ENCODE measurements at places on chromosomes 5 and 9.
A peak's percentile ranks its signal among the peaks of the same experiment; 100 is the strongest.

DNA sequence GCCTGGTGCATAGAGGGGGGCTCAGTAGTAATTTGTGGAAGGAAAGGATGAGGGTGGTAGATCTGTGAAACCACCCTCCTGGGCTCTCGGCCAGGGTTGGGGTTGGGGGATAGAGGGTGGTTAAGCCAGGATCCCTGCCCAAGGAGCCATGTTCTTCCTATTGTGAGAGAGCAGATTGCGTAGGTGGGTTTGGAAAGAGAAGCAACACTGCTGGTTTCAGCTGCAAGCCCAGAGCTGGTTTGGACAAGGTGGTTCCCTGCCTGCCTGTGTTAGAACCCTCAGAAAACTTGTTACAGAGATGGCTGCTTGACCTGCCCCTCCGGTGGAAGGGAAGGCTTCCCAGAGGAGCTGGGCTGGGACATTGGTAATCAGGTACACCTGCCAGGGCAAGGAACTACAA lies 131.2 kb upstream of the HAND1 start:
- no peak for DNase-seq

DNA sequence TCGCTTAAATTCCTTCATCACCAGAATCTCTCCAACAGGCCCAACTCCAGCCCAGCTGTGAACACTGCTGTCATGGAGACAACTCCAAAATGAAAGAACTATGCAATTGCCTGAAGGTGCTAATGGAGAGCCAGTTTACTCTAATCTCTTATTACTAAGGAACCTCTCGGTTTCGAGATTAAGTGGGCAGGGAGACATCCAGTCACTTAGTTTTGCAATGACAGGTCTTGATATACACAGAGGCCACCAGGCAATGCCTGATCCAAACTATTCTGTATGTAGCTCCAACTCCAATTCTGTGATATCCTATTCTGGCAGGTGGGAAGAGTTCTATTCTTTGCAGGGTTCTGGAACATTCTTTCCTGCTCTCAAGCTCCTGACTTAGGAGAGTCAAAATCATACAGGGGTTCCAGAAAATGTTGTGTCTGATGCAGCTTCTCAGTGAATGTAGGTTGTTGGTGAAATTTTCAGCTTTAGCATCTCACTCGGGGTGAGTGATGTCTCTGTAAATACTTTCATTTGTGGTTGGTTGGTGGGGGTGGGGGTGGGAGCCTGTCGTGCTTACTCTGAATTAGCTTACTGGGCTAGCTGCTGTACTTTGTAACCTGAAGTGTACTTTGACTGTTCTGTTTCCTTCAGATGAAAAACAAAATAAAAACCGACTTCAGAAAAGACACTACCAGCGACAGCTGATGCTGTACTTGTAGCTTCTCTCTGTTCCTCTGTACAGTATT lies 170.9 kb downstream of the PALM2AKAP2 start:
- DNase-seq = peak; percentile 43

DNA sequence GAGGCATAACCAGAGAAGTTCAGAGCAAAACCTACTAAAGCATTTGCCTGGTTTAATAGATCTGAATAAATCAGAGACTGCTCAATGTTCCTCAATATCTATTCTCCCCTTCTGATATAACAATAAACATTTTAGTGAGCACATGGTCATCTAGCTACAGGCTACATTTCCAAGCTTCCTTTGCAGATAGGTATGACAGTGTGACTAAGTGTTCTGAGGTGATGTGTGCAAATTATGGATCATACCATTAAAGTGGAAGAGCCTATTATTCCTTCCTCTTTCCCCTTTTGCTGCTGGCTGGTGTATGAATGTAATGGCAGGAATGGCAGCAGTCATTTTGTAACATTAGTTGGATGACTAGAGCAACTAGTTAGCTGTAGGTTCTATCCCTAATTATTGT lies 285.8 kb upstream of the RASA1 start:
- DNase-seq = no peak

- no peak for DNase-seq
Measured at GRCh38 chr5:109027983-109028607, 280.4 kb downstream of the FER start.

DNA sequence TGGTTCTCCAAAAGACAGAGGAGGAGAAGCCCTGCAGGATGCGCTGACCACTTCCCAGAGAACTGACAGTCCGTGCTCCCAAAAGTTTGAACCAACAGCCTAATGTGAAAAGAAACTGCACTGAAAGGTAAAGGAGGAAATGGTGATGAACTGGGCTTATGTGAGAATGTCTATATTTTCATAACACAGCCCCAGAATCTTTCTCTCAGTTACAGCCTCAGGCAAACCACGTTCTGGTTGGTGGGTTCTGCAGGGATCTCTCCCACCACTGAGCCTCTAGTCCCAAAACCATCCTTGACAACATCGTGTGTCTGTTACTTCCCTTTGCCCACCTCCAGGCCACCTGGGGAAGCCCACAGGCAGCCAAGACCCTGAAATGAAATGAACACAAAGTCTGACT lies 23.9 kb downstream of the SPARC start:
- no peak for DNase-seq

- no peak for DNase-seq
Measured at GRCh38 chr5:143445776-143446175, 42.3 kb upstream of the NR3C1 start.

- DNase-seq = no peak
Measured at GRCh38 chr5:55577353-55578060, 42.7 kb upstream of the PLPP1 start.

GRCh38 chr9:14935964-14936363 lies 25.7 kb upstream of the FREM1 start:
- no peak for DNase-seq

DNA sequence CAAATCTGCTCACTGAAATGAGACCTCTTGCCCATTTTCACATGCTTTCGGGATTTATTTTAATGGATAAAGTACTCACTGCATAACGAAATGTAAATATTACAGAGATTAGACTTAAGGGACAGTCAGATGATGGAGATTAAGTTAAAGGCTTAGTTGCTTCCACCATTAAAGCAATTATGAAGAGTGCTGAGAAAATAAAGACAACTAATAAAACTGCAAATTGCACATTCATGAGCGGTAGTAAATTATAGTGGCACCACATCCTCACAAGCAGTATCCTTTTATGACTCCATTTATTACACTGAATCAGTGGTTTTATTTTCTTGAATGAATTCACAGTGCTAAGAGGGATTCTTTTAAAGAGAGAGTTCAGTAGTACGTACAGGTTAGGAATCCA lies 76.2 kb upstream of the TMED7 start:
- no peak for DNase-seq

DNA sequence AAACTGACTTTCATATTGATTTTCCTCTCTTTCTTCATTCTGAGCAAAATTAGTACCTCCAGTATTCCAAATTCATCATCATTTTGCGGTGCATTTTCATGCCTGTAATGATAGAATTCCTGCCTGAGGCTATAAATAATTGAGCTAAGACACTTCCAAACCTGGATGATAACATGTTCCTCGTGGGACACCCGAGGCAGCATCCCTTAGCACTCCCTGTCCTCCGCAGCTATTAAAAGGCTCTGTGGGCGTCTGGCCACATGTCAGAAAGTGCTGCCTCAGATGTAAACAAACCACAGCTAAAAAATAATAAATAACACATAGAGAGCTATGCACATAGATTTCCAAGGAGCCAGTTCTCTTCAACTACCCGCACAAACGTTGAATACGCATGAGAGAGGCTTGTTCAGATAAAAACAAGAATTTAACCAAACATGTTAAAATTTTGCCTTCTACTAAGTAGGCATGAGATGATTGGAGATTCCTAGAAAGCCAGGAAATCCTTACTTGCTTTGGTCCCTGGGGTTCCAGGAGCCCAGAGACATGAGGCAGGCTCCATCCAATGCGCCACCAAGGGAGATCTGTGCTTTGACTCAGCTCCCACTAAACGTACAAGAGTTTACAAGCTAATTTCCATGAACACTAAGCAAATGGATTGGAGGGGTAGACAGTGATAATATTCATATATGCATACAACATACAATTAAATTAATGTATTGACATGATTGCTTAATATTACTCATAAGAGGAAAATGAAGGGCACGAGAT lies 82.7 kb downstream of the SHC3 start:
- no peak for DNase-seq

GRCh38 chr9:30172206-30172605 lies 2212.2 kb upstream of the ACO1 start:
- no peak for DNase-seq

All from activated T-cell treated with anti-CD3 and anti-CD28 coated beads, Interleukin-2, amount 50 U/mL, for 48 hours (primary cell).